CD4-positive, alpha-beta T cell treated with Interferon gamma for 1 hour (primary cell): ENCODE measurements at places on chromosomes 5 and 9.

GRCh38 chr5:133405275-133406034, 206.9 kb downstream of the FSTL4 start:
- no peak for DNase-seq

- DNase-seq: peak; percentile 65
These were observed 78.9 kb downstream of the SEMA4D start for GRCh38 chr9:89418882-89419640.

DNA sequence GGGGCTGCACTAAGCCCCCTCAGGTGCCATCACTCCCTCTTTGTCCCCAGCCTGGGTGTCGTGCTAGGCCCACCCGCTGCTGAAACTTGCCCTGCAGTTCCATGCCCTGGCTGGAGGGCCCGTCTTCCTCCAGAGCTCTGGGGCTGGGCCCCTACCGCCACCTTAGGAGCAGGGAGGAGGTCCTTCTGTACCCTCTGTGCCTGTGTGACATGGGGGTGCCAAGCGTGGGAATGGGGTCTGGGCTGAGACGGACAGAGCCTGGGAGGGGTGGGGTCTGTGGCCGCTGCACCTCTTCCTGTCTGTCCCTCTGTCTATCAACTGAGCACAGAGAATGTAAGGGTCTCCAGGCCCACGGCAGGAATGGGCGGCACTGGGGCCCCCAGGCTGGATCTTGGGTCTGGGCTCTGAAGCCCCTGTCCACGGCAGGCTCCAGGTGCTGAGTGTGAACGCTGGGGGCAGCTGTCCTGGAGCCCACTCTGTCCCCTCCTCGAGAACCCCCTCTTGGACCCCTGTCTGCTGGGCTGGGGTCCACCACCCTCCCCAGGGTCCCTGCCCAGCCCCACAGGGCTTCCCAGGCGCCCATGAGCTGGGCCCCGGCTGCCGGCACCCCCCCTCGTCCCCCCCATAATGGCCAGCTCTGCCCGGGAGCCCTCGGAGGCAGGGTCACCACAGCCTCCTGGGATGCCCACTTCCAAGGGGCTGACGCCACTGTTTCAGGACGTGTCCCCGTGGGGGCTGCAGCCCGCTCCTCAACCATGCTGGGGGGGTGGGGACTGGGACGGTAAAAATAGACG, 15.8 kb upstream of the NRARP start:
- no peak for DNase-seq

GRCh38 chr5:4579679-4580078, 560.5 kb upstream of the ADAMTS16 start:
- no peak for DNase-seq

- DNase-seq: no peak
These were observed 77.3 kb downstream of the NNT start for GRCh38 chr5:43680286-43680685.

DNA sequence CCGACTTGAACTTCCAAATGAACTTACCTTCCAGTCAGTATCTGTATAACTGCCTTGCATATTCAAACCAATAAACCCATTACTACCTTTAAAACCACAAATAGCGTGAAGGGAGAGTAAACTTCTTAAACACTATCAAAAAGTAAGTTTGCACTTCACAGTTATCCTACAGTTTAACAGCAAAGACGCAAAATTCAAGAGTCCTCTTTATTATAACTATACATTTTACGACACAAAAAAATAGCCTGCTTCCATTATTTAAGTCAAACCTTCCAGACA, 1.8 kb downstream of the PTBP3 start:
- DNase-seq: no peak

- no peak for DNase-seq
These were observed 93.4 kb downstream of the UNC13B start for GRCh38 chr9:35254984-35255857.

- no peak for DNase-seq
These were observed 38.8 kb upstream of the RPL26L1 start for GRCh38 chr5:172920447-172920849.

DNA sequence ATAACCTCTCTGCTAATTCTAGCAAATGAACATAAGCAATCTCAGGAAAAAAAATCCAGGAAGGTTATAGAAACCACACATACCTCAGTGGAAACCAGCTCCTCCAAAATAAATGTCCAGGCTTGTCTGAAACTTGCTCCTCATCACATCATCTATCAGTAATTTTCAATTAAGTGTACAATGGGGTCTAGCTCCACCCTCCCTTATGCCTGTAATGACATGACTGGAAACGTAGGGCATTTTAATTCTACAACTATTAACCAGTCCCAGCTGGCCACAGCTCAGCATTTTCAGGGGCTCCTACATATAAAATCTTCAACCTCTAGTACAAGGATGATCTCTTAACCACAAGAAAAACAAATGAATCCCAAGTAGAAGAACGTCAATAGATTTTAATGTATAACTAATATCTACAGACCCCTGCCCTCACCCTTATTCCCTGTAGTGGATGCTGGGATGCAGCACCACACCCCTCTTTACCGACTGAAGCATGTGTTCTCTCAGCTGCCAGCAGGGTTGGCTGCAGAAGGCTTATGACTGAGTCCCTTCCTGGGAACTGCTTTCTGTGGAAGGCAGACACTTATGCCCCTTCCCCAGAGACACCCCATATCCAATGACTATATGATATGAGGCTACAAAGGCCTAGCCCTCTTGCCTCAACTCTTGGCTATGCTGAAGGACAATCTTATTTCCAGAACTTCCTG, 6.8 kb downstream of the TSSK1B start:
- no peak for DNase-seq

DNA sequence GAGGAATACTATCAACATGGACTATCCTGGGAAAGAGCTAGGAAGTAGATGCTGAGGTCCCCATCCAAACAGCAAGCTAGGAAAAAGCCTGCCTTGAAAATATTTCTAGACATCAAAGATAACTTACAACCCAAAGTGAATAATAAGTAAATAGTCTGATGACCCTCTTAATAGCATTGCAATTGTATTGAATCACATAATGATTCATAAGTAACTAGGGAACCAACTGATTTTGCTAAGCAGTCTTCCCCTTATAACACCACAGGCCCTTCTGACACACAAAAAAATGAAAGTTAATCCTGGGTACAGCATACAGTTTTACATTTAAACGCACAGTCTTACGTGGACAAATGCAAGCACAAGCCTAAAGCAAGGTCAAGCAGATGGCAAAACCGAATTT, 199.3 kb downstream of the RFK start:
- DNase-seq: no peak

GRCh38 chr5:124342027-124342471, 404.4 kb downstream of the ZNF608 start:
- no peak for DNase-seq

- no peak for DNase-seq
These were observed 4.3 kb downstream of the GFM2 start for GRCh38 chr5:74762599-74762998.

- DNase-seq: no peak
These were observed 19.5 kb downstream of the IL9 start for GRCh38 chr5:135876146-135876545.

GRCh38 chr5:134647750-134648424, 698 bp upstream of the SEC24A start:
- peak; percentile 8 for DNase-seq

- no peak for DNase-seq
These were observed 72.7 kb upstream of the FCN2 start for GRCh38 chr9:134807716-134808446.

GRCh38 chr5:170426149-170426767, 37.1 kb upstream of the KCNMB1 start:
- no peak for DNase-seq

GRCh38 chr9:105053209-105053652, 125.3 kb upstream of the ABCA1 start:
- DNase-seq: peak; percentile 68

DNA sequence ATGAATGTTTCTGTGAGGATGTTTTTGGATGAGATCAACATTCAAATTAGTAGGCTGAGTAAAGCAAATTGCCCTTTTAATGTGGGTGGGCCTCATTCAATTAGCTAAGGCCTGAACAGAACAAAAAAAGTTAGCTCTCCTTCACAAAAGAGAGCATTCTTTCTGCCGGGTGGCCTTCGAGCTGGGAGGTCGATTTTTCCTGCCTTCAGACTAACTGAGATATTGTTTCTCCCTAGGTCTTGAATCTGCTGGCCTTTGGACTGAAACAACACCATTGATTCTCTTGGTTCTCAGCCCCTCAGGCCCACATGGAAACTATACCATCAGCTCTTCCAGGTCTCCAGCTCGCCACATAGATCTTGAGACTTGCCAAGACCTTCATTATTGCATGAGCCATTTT, 29.1 kb upstream of the FREM1 start:
- DNase-seq: no peak

DNA sequence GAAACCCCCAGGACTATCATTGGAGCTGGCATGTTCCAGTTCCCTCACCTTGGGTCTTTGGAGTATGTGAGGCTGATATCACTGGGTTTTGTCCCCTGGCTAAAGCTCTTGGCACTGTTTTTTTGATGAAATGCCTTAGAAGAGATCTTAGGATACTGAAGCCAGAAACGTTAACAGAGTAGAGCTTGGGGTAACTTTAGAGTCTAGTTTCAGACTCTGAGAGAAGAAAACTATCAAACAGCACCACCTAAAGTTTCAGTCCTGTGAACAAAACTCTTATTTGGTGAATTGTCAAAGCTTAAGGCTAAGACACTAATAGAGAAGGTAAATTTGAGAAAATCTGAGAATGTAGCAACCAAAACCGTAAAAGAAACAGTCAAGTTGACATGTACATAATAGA, 111.7 kb upstream of the PUM3 start:
- DNase-seq: no peak

DNA sequence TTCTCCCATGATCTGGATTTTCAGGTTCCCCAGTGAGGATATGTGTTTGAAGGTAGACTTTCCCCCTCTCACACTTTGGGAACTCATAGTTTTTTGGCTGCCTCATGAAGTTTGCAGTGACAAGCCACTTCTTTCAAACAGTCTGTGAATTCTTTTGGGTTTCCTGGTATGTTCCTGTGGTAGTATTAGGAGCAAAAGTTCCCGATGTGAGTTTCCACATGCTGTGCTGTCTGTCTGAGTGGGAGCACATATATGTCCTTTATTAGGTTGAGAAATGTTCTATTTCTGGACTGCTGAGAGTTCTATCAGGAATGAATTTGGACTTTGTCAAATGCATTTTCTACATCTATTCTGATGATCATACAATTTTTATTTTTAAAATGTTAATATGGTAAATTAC, 273.2 kb upstream of the TARS1 start:
- DNase-seq: no peak

GRCh38 chr5:59835800-59836199, 57.7 kb downstream of the PDE4D start:
- no peak for DNase-seq

DNA sequence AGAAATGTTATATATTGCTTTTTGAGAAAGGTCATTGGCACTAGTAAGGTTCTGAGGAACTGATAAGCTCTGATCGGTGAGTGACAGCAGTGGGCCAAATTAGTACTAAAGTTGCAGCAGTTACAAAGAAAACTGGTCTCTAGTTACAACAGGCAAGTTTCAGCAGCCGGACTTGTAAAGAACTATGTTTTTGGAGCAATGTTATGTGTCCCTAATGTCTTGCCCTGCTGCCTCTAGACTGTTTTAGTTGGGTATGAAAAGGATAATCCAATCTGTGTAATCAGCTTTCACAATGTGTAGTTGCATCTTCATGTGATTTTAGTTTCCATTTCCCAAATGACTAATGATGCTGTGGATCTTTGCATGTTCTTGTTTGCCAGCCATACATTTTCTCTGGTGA, 113.5 kb downstream of the CAMK4 start:
- no peak for DNase-seq

- no peak for DNase-seq
These were observed 169.2 kb upstream of the SLC30A5 start for GRCh38 chr5:68924481-68925145.

DNA sequence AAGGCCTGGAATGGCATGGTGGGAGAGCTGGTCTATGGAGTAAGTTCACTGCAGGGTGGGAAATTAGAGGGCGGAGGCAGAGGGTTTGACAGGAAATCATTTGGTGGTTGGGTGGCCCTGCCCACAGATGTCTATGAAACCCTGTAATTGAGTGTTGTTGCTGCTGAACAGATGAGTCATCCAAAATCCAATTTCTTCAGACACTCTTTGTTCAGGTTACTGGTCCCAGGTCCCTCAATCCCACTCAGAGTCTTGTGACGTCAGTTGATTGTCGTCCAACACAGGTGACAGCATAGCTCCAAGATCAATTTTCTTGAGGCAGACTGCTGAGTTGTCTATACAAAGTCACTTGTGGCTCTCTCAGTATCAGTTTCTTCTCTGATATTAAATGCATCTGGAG, 208.6 kb downstream of the GRIA1 start:
- no peak for DNase-seq

GRCh38 chr9:89455356-89455824, 42.5 kb downstream of the SEMA4D start:
- peak; percentile 30 for DNase-seq

GRCh38 chr9:86974421-86974820, 27.1 kb upstream of the GAS1 start:
- DNase-seq: no peak

GRCh38 chr5:10484774-10485141, 43.1 kb downstream of the ROPN1L start:
- DNase-seq: no peak

DNA sequence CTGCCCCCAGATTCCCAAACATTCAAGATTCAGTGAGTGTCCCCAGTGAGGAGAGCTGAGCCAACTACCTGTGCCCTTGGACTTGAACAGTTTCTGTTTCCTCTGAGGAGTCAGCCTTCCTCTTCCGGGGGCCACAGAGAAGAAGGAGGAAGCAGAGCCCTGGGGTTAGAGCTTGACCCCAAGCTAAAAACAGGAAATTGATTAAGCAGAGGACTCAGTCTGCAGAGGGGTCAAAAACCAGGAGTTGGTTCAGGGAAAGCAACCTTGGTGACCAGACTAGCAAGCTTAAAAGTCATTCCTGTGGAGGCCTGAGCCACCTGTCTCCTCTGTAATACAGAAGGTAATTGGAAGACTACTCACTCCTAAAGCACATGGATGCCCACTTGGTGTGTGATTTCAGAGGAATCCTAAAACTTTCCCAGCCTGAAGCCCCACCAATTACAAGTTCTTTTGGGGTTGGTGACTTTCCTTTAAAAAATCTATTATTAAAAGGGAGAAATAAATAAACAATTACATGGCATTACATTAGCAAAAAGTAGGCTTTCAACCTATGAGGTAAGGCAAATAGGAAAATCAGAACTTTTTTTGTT, 64.2 kb upstream of the SELENOP start:
- DNase-seq: no peak

- no peak for DNase-seq
These were observed 10.6 kb downstream of the DELE1 start for GRCh38 chr5:141934099-141934844.

GRCh38 chr9:76414661-76415060, 20.4 kb upstream of the RFK start:
- DNase-seq: no peak

- no peak for DNase-seq
These were observed 247.0 kb upstream of the IRX4 start for GRCh38 chr5:2129568-2130272.

GRCh38 chr9:83681490-83681889, 26.3 kb downstream of the UBQLN1 start:
- no peak for DNase-seq

- no peak for DNase-seq
These were observed 14.4 kb downstream of the PDE6A start for GRCh38 chr5:149930043-149930748.

GRCh38 chr9:121902461-121903135, 190.5 kb downstream of the TTLL11 start:
- DNase-seq: no peak
